ENCODE measurements at places on chromosomes 11 and 22.

DNA sequence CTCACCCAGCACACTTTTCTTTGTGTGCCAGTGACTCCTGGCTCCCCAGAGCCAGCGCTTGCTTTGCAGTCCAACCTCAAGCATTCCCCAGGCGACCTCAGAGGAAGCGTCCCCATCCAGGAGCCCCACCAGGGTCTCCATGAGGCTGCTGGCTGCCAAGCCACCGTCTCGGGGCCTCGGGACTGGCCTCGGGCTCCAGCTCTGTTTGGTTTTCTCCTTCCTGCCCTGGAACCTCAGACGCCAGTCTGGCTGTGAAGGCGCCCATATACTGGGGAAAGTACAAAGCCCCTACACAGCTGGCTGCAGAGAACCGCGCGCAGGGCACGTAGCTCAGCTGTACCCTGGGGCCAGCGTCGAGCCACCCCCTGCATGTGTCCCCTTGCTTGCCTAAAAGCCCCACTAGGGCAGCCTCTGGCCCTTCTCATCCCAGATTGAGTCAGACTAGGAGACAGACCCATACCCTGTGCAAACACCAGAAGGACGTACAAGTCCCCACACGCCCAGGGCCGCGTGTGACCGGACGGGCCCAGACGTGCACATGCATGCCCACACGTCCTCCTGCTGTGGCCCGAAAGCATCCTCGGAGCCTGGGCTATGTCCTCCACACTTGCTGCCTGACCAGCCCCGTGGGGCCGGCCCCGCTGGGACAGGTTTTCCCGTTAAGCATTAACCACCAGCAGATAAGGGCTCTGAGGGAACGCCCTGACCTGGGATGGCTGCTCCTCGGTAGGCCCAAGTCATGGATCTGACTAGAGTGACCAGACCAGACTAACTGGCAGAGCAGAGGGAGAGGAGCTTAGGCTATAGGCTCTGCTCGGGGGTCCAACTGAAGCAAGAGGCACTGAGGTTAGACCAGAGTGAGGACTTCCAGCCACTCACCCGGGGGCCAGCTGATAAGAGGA is 4.2 kb upstream of the SYT8 start:
- no peak for DNase-seq

DNA sequence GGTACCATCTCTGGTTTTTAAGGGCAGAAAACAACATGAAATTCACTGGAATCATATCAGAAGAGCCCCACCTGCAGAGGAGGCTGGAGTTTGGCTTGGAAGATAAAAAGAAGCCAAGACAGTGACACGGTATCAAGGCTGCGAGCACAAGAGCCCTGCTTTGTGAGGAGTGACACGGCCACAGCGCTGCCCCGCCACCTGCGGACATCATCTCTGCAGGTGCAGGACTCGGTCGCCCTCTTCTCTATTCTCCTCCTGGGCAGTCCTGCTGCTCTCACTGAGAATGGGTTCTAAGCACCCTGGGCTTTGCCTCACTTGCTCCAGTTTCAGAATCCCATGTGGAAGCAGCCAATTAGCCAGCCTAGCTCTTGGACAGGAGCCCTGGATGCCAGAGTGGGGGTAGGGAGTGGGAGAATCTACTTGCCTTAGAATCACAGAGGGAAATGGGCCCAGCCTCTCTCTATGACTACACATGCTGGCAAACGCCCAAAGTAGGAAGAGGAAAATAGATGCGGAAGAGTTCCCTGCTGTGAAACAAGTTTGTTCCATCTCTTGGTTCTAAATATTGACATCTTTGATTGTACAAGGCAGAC is 17.1 kb downstream of the APOL4 start:
- no peak for DNase-seq

DNA sequence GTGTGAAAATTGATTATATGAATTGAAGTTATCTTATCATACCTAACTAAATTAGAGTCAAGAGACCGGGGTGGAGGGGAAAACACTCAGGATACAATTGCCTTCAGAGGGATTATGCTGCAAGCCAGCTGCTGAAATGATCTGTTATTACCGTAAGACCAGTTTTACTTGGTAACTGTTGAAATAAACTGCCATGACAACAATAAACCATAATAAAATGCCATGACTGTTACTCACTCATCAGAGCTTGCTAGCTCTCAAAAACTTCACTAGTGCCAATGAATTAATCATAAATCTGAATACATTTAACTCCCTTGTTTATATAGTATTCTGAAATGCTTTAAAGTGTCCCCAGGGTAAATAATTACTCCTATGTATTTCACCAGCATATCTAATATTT is 68.2 kb downstream of the CASP12 start:
- no peak for DNase-seq

DNA sequence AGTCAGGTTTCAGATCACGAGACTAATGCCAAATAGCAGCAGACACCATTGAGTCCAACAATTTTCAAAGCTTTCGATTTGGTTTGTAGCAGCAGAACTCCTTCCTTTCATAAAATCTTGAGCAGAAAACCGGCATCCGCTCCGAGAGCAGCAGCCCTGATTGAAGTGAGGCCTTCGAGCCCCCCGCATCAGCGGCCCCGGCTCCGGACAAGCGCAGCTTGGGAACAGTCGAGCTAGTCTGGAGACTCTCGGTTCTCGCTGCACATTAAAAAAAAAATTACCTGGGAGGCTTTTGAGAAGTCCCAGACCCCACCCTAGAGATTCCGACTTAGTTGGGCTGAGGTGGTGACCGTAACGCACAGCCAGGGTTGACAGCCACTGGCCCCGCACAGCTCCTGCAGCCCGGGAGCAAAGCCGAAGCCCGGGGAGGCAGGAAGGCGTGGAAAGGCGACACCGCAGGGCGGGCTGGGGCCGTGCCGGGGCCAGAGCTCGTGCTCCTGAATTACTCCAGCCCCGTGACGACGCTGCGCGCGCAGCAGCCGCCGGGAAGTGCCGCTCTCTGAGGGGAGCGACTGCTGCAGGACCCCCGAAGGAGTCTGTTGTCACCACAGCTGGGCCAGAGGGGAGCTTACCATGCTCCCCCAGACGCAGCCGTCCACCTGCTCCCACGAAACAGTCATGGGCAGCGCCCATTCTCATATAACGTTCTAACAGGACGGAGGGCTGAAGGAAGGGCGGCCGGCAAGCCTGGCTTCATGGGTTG is 57.8 kb downstream of the SPATA19 start:
- peak; percentile 46 for DNase-seq

GRCh38 chr11:122304306-122304705 is 188.3 kb upstream of the BLID start:
- DNase-seq, result no peak

- DNase-seq, result no peak
Measured at GRCh38 chr11:69467646-69468045, 13.8 kb upstream of the LINC01488 start.

Data from neuronal stem cell (in vitro differentiated cells).